Stimulated activated CD4-positive, alpha-beta T cell treated with anti-CD3 and anti-CD28 coated beads, Interleukin-1b, Interleukin-23, amount 100 ng/mL, for 1 hour (primary cell): ENCODE measurements at places on chromosomes 6 and 20.

DNA sequence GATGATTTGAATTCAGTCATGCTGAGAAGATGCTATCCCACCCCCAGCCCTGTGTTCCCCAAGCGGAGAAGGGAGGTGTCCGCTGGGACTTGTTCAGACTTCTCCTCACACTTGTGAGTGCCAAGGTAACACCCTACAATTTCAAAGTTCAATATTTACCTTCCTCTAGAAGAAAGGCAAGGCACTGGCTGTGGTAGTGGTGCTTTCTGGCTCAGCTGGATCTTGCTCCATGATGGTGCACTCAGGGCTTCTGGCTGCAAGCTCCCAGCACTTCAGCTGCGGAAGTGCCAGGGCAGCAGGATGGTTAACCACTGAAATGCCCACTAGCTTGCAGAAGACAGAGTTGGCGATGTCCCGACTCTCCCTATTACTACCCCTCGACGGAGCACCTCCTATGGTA, 135.4 kb downstream of the MTFR2 start:
- DNase-seq = no peak

- no peak for DNase-seq
Measured at GRCh38 chr6:13916230-13916944, 8.4 kb upstream of the RNF182 start.

DNA sequence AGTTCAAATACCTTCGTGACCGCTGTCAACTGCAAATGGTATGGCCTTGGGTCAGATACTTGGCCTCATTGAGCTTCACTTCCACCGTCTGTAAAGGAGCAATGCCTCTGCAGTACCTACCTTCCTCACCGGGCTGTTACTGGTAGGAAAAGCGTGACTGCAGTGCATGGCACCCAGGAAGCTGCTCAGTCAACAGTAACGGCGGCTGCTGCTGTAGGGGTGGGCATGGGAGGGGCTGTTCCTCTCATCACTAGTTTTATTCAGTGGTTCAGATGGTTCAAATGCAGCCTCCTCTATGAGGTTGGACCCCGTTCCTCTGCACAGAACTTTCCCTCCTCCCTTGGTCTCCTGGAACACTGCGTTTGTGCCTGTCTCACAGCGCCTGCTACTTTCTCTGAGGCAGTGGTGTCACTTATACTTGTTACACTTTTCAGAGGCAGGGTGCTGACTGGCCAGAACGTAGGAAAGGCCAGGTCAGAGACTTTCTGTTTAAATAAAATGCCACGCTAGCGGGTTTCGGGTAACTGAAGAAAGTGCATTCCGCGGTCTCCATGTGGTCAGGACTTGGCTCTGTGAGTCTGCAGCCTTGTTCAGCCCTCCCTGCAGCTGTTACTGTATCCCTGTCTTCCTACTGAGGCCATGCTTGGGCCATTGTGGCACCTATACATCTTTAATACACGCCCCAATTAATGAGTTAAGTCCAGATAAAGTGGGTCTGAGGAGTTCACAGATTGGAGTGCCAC, 279.6 kb downstream of the NRN1 start:
- no peak for DNase-seq

GRCh38 chr20:47273591-47274235, 82.8 kb downstream of the ZMYND8 start:
- DNase-seq = no peak

DNA sequence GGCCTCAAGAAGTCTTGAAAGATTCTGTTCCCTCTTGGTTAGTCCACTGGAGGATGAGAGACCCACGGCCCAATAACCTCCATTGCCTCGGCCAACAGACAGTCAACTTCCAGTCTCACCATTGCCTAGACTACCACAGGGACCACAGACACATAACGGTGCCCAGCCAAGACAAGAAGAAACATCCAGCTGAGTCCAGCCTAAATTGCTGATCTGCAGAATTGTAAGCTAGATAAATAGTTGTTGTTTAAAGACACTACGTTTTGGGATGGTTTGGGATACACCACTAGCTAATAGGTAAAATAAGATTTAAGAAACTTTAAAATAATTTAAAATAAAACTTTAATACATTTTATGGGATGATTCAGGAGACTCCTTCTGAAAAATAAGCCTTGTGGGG, 324.7 kb upstream of the JAG1 start:
- DNase-seq = no peak

GRCh38 chr6:147055821-147056392, 148.3 kb upstream of the STXBP5 start:
- no peak for DNase-seq

DNA sequence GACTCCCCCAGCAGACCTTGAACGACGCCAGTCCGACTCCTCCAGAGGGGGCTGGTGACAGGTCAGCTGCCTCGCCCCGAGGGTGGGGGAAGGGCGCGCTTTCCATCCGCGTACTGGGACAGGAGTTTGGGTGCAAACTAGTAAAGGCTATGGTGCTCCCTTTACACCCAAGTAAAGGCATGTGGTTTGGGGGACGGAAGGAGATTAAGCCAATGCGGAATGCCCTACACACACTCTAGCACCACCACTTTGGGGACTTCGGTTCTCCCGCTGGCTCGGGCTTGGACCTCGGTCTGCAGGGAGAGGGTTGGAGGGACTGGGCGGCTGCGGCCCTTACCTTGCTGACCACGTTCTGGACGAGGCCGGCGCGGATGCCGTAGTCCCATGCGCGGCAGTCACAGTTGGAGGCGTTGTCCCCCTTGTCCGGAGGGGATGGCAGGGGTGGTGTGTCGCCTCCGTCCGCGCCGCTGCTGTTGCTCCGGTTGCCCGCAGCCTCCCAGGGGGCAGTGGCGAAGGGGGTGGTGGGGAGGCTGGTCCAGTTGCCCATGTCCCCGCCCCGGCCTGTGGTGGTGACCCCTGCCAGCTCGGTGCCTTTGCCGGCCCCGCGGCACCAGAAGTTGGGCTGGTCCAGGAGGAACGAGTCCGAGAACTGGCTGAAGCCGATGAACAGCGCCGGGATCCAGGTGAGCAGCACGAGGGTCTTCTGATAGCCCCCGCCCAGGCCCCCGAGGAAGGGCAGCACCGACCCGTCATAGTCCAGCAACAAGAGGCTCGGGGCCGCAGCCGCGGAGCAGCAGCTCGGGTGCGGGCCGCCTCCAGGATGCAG, 1.1 kb downstream of the SLC22A23 start:
- DNase-seq = no peak

GRCh38 chr20:49616154-49617007, 48.4 kb upstream of the PTGIS start:
- no peak for DNase-seq

DNA sequence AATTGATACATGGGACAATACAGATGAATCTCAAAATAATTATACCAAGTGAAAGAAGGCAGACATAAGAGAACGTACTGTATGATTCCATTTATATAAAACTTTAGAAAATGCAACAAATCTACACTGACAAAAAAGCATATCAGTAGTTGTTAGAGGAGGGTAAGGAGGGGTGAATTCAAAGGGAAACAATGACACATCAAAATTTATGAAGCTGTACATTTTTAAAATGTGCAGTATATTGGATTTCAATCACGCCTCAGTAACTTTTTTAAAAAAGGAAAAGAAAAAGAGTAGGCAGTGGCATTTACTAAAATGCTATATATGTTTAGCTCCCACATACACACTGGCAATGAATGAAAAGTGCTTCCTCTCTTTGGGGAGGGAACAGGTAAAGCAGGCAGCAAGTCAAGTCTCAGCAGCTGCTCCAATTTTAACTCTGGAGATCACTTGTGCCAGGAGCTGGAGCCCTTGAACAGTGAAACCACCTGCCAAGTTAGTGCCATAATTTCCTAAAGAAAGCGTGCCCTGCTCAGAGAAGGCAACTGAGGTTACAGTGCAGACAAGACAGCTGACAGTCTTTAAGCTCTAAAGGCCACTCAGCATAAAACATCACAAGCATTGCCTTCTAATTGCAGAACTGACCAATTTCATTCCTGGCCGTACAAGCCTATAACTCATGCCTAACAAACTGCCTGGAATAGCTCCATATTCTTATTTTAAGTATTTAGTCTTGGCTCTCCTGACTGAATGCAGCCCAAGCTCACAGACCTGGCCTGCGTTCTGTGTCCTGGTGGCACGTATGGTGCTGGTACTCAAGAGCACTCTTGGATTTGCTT, 10.9 kb downstream of the FKBP1A start:
- no peak for DNase-seq

GRCh38 chr6:169456840-169457239, 203.2 kb upstream of the THBS2 start:
- DNase-seq = no peak

DNA sequence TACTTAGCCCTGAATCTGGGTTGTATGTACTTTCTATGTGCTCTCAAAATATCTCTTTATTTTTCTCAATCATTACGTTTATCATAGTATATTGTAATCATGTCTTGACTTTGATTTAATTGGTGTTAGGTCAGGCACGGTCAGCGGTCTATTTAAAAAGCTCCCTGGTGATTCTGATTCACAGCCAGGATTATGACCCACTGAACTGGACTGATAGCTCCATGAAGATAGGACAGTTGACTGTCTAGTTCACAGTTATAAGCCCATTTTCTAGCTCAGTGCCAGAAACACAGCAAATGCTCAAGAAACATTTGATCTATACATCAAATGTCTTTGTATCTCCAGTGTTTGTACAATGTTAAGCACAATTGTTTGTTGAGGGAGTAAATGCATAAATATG, 111.5 kb upstream of the CCN2 start:
- no peak for DNase-seq

- DNase-seq = no peak
Measured at GRCh38 chr6:42571611-42572342, 7.9 kb downstream of the UBR2 start.

GRCh38 chr6:115899730-115900282, 160.9 kb downstream of the FRK start:
- no peak for DNase-seq

GRCh38 chr6:3440911-3441310, 15.9 kb downstream of the SLC22A23 start:
- DNase-seq = no peak

- DNase-seq = no peak
Measured at GRCh38 chr6:162181741-162182401, 545.7 kb downstream of the PRKN start.

DNA sequence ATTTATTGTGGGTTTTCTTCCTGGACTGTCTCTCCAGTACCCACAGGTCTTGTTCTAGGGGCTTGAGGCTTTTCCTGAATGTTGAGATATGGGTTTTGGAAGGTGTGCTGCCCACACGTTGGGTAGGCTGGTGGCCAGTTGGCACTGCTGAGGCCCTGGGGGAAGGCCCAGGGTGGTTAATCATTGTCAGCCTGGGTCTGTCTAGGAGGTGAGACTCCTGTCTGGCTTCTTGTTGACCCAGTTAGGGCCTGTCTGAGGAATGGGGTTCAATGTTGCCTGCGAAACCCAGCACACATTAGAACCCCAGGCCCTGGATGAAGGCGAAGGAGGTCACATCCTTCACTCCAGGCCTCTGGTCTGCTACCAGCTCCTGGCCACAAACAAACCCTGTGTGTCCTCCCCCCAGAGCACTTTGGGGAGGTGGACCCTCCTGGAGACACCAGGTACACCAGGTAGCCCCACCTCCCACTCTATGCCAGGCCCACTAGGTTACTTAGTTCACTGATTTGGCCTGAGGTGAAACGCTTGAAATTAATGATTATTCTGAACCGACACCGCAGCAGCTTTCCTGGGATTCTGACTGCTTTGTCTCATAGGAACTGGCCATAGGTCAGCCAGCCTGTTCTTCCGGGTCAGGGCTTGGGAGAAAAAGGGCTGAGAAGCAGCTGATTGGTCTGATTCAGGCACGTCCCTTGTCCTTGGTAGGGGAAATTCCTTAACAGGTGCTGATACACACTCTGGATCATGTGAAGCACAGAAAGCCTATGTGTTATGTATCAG, 15.2 kb downstream of the DNMT3B start:
- no peak for DNase-seq

DNA sequence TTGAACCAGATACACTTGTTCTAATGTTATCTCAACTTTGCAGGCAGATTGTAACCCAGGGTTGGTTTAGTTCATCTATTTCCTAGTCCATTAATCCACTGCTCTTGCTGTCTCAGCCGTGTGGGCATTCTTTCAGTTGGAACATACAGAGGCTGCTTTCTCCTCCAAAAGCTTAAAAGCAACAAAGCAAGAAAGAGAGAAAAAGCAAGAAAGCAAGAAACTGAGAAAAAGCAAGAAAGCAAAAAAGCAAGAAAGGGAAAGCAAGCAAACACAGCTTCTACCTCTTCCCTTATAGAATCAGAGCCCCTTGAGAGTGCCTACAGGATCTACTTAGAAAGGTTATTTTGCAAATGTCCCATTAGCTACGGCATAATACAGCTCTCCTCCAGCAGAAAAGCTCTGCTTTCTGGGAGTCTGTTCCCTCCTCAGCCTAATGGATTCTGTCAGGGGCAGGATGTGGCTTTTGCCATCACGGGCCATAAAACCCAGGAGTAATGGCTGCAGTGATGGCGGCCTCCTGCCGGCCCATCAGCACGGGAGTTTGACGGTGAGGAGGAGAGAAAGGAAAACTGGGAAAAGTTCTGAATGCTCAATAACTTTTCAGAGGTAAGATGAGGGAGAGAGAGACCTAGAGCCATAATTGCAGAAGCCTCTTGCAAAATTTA, 156.8 kb upstream of the JARID2 start:
- no peak for DNase-seq

- no peak for DNase-seq
Measured at GRCh38 chr6:36947570-36948351, 6.8 kb upstream of the PI16 start.

GRCh38 chr6:138063726-138064125, 43.5 kb downstream of the PERP start:
- no peak for DNase-seq

DNA sequence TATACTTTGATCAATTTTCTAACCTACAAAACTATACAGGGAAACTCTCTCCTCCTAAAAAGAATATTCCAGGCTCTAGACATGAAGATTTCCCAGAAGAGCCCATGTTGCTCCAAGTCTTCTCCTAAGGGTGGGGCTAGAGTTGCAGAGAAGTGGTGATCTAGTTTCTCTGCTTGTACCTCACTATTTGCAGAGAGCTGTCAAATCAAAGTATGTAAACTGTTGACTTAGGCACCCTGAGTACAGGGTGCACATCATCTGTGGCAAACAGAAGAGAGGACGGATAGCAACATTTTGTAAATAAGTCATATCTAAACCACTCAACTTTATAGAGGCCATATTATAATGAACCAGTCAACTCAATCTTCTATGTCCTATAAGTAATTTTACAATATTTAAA, 250.1 kb downstream of the KHDRBS2 start:
- no peak for DNase-seq

- no peak for DNase-seq
Measured at GRCh38 chr20:56689318-56689717, 60.2 kb downstream of the TFAP2C start.

DNA sequence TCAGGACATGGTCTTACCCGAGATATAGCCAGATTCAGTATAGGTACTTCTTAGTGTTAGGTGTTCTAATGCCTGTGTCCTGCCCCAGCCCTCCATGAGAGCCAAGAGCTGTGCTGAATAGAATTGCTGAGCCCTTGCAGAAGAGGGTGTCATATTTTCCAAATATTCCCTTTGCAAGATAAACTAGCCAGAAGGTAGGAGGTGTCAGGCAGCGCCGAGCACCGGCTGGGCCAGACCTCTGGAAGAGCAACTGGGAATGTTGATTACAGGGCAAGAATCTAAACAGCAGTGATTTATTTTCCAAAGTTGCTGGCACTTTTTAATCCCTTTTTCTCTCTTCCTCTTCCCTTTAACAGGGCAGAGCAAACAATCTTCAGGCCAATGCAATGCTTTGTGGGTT, 37.1 kb upstream of the EZR start:
- no peak for DNase-seq
